Fibroblast of lung (primary cell): ENCODE measurements at places on chromosomes 4 and X.

DNA sequence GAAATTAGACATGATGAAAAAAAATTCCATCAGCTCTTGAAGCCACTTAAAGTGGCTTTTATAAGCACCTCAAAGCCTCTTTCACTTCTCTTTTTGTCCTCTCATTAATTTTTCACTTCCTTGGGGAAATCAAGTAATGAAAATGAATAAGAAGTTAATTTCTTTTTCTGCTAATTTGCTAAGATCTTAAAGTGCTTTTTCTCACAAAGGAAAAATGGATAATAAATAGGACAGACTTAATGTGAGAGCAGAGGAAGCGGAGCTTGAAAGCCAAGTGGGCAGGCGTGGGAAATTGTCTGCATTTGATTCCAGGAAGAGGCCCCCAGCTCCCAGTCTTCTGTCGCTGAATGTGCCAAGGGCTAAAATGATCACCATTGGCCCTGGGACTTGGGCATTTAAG lies 28.6 kb downstream of the CDS1 start:
- DNase-seq: no peak

GRCh38 chr4:54842656-54843055 lies 184.9 kb downstream of the KIT start:
- no peak for DNase-seq

DNA sequence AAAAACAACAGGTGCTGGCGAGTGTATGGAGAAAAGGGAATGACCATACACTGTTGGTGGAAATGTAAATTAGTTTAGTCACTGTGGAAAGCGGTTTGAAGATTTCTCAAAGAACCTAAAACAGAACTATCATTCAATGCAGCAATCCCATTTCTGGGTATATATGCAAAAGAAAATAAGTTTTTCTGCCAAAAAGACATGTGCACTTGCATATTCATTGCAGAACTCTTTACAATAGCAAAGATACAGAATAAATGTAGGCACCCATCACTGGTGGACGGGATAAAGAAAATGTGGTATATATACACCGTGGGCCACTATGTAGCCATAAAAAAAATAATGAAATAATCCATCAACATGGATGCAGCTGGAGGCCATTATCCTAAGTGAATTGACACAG lies 105.1 kb upstream of the FSTL5 start:
- DNase-seq: no peak

GRCh38 chr4:150911326-150911725 lies 103.8 kb downstream of the LRBA start:
- DNase-seq: no peak

GRCh38 chr4:30719454-30720020 lies 632 bp upstream of the PCDH7 start:
- DNase-seq: peak; percentile 83
